Activated T-cell treated with anti-CD3 and anti-CD28 coated beads, Interleukin-2, amount 50 U/mL, for 48 hours (primary cell): ENCODE measurements at places on chromosomes 2 and 18.

- DNase-seq: peak; percentile 64
Measured at GRCh38 chr18:11518788-11519685, 90.4 kb upstream of the SLC35G4 start.

DNA sequence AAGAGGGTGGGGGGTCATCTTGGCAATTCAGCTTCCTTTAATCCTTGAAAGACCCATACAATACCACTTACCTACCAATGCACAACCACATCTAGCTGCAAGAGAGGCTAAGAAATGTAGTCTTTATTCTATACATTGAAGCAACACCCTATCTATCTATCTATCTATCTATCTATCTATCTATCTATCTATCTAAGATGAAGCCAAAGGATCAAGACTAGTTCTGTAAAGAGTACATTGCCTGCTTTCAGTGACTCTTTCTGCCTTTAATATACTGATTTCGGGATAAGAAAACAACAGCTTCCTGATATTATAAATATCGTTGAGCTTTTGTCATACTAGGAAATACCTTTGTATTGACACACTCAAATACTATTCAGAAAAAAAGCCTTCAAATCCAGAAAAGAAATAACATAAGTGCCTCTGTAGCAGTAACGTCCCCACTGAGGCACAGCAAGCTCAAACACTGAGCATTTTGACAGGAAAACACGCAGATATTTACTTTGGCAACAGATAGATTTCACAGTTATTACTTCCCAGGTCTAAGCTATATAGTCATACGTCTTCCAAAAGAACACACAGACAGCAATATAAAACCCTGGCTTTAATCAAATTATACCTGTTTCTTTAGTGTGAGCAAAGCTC is 139.4 kb upstream of the SERTAD2 start:
- no peak for DNase-seq

- DNase-seq: no peak
Measured at GRCh38 chr2:180716186-180717180, 263.9 kb upstream of the UBE2E3 start.

DNA sequence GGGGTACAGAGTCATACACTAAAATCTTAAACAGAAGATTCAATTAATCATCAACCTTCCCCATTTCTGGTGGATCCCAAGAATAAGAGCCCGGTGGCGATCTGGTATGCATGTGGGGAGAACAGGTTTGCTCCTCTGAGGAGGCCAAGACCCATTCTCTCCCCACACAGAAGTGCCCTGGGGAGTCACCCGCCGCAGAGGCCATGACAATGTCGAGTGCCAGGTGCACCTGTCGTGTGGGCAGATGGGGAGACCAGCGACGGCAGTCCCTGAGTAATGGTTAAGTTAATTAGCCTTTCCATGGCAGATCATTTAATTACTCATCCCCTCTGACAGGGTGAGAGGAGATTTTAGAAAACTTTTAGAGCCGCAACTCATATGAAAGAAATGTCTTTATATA is 345.0 kb downstream of the NCKAP5 start:
- DNase-seq: no peak

GRCh38 chr2:217399291-217399690 is 539.4 kb upstream of the TNP1 start:
- no peak for DNase-seq

- DNase-seq: no peak
Measured at GRCh38 chr18:31380912-31381311, 4.3 kb downstream of the DSG4 start.
